ENCODE measurements at places on chromosomes 6 and 20.
A peak's percentile ranks its signal among the peaks of the same experiment; 100 is the strongest.

DNA sequence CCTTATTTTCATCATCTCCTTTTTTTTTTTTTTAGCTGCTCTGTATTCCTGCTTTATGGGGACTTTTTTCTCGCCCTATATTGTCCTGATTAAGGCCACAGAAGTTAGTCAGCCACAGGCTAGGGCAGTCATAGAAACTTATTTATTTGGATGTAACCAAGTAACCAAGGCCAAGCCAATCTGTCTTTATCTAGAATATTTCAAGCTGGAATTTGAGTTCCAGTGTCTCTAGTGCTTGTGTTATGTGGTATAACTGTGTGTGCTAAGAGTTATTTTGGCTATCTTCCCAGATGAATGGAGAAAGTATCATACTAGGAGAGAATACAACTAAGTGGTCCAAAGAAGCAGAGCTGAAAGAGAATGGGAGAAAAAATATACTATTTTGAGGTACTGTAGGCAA lies 751.5 kb downstream of the CBLN4 start:
- DNase-seq = no peak

GRCh38 chr6:107493158-107494057 lies 3.5 kb downstream of the SOBP start:
- DNase-seq = peak; percentile 5

GRCh38 chr6:139903411-139904157 lies 529.1 kb upstream of the CITED2 start:
- DNase-seq = no peak

- DNase-seq = no peak
Observed at GRCh38 chr20:33992145-33992922, 1.4 kb upstream of the RALY start.

DNA sequence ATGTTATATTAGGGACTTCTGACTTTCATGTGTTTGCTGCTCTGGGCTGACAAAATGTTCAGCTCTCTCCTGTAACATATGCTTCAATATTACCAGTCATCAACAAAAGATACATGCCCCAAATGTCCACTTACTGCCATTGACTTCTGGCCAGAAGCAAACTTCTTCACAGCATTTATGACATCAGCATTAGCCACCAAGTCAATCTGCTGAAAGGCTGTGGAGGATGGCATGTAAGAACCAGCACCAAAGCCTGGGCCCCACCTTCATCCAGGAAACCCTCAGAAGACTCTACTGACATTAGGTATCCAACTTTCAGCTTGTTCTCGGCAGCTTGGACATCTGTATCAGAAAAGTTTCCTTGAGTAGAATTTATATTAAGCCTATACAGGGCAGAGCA lies 595.5 kb downstream of the COL12A1 start:
- DNase-seq = no peak

DNA sequence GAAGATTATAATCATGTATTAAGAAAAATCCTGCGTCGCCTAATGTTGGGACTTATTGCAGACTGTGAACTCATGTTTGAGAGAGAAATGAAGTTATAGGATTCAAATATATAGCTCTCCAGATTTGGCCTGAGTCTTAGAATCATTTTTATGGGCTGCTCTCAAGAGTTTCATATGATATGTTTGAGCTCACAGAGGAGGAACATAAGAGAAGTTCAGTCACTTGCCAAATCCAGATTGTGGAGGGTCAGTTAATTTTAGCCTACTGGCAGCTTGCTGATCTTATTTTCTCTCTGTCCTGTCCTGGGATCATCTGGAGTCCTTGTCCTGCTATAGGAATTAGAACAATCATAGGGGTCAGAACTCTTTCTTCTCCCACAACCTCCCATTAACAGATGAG lies 186.1 kb upstream of the SUPT3H start:
- DNase-seq = no peak

DNA sequence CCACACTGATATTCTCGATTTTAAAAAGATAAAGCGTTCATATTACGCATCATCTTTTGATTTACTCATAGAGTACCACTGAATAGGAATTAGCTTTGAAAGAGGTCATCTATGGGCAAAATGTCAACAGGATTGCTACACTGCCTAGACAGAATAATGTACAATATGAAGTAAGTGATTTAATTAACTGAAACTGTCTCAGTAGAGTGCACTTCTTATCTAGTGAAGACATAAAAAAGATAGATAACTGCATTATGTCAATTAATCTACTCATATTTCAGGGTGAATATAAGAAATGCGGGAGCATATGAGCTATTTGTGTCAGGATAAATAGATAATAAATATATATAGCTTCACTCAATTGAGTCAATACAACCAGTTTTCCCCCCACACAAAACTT lies 723.9 kb downstream of the EYS start:
- DNase-seq = no peak

GRCh38 chr6:48449002-48449401 lies 338.0 kb upstream of the PTCHD4 start:
- DNase-seq = no peak

- peak; percentile 90 for DNase-seq
Observed at GRCh38 chr6:129683601-129684322, 26.2 kb downstream of the ARHGAP18 start.

Measured in urothelium cell line (cell line).